ENCODE measurements at places on chromosomes 4 and X. TPM values are rescaled to one million over a fixed set of nuclear protein-coding genes. Genes with fewer than 3 reads are reported as not detected.

DNA sequence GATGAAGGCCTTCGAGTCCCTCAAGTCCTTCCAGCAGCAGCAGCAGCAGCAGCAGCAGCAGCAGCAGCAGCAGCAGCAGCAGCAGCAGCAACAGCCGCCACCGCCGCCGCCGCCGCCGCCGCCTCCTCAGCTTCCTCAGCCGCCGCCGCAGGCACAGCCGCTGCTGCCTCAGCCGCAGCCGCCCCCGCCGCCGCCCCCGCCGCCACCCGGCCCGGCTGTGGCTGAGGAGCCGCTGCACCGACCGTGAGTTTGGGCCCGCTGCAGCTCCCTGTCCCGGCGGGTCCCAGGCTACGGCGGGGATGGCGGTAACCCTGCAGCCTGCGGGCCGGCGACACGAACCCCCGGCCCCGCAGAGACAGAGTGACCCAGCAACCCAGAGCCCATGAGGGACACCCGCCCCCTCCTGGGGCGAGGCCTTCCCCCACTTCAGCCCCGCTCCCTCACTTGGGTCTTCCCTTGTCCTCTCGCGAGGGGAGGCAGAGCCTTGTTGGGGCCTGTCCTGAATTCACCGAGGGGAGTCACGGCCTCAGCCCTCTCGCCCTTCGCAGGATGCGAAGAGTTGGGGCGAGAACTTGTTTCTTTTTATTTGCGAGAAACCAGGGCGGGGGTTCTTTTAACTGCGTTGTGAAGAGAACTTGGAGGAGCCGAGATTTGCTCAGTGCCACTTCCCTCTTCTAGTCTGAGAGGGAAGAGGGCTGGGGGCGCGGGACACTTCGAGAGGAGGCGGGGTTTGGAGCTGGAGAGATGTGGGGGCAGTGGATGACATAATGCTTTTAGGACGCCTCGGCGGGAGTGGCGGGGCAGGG, 568 bp downstream of the HTT start:
- DNase-seq, result peak; percentile 75

NEIL3 gene
- 2.3 TPM for total RNA-seq

TMPRSS11F gene
- not detected for total RNA-seq

- DNase-seq, result no peak
Measured at GRCh38 chr4:83644677-83645659, 109.1 kb downstream of the GPAT3 start.
